ENCODE measurements at places on chromosomes 7 and 10.

- DNase-seq = no peak
These were observed 70.6 kb downstream of the CCDC71L start for GRCh38 chr7:106590209-106590816.

- DNase-seq = no peak
These were observed 92.0 kb downstream of the LYZL2 start for GRCh38 chr10:30537586-30537985.

DNA sequence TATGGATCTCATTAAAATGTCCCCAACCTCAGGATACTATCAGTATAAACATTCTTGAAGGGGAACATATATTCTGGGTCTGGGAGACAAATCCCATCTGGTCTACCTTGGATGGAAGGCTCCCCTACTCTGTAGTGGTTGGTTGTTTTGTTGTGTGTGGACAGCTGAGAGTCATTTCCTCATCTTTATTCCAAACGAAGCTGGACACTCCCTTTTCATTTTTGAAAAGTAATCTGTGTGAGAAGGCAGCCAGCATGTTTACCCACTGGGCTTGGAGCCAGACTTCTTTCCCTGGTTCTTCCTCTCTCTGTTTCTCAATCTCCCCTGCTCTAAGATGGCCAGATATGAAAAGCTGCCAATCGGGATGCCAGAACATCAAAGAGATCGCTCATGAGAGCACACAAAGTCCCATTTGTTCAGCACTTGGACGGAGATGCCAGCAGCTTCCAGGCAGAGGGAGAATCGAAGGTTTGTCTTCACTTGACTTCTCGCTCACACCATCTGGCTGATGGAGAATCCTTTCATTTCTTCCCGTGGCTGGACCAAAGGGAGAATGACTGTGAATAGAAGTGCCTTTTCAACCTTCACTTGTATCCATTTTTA, 108.1 kb upstream of the AGR3 start:
- peak; percentile 81 for DNase-seq

GRCh38 chr7:21538936-21539495, 3.8 kb upstream of the DNAH11 start:
- DNase-seq = no peak

DNA sequence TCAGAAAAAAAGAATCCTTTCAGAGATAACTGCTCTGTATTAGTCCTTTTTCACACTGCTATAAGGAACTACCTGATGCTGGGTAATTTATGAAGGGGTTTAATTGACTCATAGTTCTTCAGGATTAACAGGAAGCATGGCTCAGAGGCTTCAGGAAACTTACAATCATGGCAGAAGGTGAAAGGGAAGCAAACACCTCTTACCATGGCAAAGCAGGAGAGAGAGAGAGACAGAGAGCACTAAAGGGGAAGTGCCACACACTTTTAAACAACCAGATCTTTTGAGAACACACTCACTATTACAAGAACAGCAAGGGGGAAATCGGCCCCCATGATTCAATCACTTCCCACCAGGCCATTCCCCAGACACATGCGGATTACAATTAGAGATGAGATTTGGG, 114.2 kb downstream of the TES start:
- no peak for DNase-seq

GRCh38 chr7:91957823-91958222, 17.2 kb downstream of the AKAP9 start:
- DNase-seq = no peak

DNA sequence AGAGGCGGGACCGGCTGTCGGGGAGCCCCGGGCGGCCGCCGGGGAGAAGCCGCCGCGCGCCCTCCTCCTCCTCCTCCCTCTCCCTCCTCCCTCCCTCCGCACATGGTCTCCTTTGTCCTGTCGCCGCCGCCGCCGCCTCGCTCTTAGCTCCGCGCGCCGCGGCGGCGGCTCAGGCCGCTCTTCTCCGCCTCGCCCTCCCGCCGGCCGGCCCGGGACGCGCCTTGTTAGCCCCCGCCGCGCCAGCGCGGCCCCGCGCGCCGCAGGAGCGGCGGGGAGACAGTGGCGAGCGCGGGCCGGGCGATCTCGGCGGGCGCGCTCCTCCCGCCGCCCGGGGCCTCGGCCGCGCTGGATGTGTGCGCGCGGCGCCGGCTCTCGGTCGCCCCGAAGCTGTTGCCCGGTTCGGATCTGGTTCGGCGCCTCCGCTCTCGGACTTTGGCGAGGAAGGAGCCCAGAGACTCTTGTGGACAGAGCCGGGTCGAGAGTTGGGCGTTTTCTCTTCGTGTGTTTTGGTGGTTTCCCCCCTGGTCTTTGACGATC, 437.4 kb upstream of the GALNT17 start:
- peak; percentile 44 for DNase-seq
